ENCODE measurements at places on chromosomes 11 and 22. TPM values are rescaled to one million over a fixed set of nuclear protein-coding genes. Genes with fewer than 3 reads are reported as not detected.

The KRTAP5-8 gene
- 0.20 TPM for total RNA-seq

The H19 gene
- not detected for total RNA-seq

The SMTN gene
- 2.8 TPM for total RNA-seq

The TTLL8 gene
- not detected for total RNA-seq

The CHST1 gene
- not detected for total RNA-seq

The OR2D2 gene
- not detected for total RNA-seq

The SHANK3 gene
- not detected for total RNA-seq

The SVIP gene
- 22.1 TPM for total RNA-seq
